AG10803 (cell line): ENCODE measurements at places on chromosomes 2 and 18.

- no peak for DNase-seq
Observed at GRCh38 chr2:39849982-39850526, 71.0 kb upstream of the THUMPD2 start.

GRCh38 chr2:19187323-19188020 lies 171.0 kb downstream of the OSR1 start:
- DNase-seq: peak; percentile 11

DNA sequence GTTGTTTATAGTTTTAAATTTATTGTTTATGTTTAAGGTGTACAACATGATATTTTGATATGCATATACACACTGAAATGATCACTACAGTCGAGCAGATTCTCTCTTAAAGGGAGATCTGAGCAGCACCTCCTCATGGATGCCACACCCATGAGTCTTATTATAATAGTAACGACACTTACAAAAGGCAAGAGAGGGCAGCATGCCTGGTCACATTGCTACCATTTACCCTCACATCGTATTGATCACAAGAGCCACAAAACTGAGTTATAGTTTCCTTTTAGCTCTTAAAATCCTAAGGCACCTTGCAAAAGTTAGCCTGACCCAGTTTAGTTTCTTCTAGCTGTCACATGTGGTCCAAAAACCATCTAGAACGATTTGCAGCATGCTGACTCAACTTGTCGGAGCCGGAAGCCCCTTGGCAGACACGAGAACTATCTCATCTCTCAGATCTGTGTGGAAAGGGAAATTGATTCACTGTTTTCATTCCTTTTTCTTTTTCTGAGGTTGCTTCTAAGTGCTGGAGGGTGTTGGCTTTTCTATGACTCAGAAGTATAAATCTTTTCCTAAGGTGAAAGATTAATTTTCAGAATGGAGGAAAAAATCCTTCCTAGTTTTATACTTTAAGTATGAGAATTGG lies 85.3 kb downstream of the CDC42EP3 start:
- DNase-seq: peak; percentile 95

DNA sequence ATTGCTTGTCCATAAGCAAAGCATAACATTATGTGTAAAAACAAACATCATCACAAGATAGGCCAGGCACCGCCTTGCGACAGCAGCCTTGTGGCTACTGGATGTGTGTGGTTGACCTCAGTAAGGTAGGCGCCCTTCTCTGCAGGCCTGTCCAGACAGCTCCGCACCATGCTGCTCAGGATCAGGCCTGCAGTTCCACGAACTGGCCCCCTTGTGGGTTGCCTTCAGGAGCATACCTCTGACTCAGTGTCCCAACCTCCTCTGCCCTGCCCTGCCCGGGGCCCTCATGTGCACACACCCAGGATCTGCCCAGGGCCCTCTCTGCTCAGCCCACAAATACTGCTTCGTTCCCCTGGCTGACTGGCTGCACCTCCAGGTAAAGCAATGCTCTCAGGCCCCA lies 16.1 kb upstream of the ZNF236 start:
- no peak for DNase-seq

GRCh38 chr18:36189486-36189885 lies 2.2 kb downstream of the MOCOS start:
- DNase-seq: no peak

- no peak for DNase-seq
Observed at GRCh38 chr2:10829299-10829698, 16.7 kb upstream of the PDIA6 start.

DNA sequence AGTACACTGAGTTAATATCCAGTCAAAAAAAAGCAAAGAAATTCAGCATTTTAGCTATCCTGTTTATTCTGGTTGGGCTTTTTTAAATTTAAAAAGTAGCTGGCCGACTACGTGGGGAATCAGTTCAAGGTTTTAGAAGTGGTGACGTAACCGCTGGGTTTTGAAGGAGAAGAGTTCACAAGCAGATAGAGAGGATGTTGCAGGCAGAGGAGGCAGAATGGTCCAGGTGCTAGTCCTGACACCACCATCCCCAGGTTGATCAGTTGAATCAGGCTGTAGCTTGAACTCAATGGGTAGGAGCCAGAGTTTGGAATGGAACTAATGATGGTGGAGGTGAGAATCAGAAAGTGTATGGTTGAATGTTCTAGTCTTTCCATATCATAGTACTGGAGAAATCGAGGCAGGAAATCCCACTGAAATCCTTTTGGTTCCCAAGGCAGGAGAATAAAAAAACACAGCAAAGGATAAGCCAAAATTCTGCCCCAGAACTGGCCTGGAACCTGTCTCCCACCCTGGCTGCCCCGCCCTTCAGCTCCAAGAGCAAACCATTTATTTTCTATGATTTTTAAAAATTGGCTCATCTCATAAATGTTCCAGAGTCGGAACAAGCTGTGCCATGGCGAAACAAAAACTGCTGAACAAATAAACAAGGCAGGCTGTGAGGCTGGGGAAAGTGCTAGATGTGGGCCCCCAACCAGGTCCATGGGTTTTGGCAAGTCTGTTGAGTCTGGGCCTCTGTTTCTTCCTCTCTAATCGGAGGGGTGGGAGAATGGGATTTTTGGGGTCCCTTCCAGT lies 44.0 kb downstream of the SLC4A1AP start:
- DNase-seq: no peak

GRCh38 chr18:63159590-63159989 lies 160.0 kb downstream of the BCL2 start:
- DNase-seq: no peak
